ENCODE measurements at places on chromosomes 6 and 20.

DNA sequence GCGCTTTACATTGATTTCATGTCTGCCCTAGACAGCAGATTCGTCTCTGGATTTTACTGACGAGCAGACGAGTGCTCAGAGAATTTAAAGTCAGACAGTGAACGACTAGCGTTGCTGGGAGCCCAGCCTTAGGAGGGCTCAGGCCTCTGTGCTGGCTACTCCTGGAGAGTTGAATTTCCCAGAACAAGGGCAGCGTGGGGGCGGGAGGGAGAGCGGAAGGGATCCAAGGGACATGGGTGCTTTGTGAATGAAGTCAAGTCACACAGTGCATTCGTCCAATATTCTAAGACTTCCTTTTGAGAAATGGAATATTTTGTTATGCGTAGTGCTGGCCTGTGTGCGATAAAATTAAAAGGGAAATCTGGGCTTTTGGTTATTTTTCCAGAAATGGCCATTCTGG lies 126.5 kb downstream of the MYLK4 start:
- no peak for DNase-seq

DNA sequence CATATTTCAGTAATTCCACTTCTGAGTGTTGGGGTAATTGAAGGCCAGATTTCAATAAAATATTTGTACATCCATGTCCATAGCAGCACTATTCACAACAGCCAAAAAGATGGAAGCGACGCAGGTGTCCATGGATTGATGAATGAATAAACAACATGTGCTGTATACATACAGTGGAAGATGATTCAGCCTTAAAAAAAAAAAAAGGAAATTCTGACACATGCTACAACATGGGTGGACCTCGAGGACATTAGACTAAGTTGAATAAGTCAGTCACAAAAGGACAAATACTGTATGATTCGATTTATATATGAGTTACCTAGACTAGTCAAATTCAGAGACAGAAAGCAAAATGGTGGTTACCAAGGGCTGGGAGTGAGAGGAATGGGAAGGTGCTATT lies 57.2 kb downstream of the TRAM2 start:
- no peak for DNase-seq

DNA sequence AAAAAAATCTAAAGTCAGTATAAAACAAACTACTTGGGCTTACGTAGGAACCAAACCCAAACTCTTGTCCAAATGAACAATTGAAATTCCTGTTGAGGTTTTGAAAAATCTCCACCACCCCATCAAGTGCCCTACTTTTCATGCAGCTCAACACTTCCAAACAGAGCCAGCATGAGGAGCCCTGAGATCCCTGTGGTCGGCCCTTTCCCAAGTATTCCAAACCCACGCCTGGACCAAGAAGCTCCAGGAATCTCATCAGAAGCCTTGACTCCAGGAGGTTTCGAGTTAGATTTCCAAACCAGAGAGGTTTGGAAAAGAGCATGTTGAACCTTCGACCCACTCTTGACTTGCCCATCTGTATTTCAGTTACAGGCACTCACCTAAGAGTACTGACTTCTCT lies 179.3 kb downstream of the MTFR2 start:
- no peak for DNase-seq

DNA sequence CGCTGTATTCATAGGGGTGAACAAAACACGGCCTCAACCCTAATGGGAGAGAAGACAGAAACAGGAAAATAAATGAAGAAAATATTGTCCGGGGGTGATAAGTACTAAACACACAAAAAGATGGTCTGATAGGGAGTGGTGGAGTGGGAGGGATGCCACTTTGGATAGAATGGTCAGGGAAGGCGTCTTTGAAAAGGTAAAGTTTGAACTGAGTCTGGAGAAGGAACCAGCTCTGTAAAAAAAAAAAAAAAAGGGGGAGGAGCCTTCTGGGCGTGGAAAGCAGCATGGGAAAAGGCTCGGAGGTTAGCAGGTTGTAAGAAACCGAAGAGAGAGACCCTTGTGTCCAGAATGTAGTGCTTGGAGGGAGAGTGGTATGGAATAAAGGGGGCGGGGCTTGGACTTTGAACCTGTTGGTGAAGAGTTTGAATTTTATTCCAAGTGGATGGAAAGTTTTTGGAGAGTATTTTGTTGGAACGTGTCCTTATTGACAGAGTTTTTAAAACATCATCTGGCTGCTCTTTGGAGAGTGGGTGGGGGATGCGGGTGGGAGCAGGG lies 1.8 kb downstream of the CHMP4B start:
- no peak for DNase-seq

DNA sequence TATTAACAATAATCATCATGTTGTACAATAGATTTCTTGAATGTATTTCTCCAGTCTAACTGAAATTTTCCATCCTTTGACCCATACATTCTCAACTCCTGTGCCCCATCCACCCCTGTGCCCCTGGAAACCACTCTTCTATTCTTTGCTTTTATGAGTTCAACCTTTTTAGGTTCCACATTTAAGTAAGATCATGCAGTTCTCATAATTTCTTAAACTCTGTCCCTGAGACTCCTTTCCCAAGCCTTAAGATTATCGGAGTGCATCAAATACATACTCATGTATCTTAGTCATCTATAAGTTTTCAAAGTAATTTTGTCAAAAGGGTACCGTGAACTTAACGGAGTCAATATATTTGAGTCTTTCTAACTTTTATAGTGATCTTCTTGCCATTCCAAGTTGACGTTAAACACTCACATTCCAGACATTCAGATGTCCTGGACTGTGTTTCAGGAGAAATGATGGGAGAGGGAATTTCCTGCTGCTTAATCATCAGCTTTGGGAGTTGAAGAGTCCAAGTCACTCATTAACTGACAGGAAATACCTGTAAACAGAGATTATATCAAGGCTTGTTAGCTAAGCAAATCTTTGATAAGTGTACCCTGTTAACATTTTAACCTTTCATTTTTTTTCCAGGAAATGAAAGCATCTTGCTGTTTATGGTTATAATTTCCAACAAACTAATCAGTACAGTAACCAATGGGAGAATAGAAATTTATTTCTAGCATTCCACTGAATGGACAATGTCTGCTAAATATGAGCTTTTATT lies 73.3 kb downstream of the ADGRG6 start:
- DNase-seq: peak; percentile 26

DNA sequence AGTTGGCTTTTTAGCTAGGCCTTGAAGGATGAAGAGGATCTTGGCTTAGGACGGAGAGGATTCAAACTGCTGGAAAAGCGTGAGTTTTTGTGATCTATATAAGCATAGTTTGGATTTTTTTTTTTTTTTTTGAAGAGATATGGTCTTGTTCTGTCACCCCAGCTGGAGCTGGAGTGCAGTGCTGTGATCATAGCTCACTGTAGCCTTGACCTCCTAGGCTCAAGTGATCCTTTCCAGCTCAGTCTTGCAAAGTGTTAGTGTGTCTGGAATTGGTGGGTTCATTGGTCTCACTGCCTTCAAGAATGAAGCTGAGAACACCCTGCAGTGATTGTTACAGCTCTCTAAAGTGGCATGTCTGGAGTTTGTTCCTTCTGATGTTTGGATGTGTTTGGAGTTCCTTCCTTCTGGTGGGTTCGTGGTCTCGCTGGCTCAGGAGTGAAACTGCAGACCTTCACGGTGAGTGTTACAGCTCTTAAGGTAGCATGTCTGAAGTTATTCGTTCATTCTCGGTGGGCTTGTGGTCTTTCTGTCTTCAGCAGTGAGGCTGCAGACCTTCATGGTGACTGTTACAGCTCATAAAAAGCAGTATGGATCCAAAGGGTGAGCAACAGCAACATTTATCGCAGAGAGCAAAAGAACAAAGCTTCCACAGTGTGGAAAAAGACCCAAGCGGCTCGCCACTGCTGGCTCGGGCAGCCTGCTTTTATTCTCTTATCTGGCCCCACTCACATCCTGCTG lies 37.5 kb upstream of the NUP153 start:
- no peak for DNase-seq

- no peak for DNase-seq
Measured at GRCh38 chr6:42938987-42939809, 9.9 kb downstream of the CNPY3 start.

DNA sequence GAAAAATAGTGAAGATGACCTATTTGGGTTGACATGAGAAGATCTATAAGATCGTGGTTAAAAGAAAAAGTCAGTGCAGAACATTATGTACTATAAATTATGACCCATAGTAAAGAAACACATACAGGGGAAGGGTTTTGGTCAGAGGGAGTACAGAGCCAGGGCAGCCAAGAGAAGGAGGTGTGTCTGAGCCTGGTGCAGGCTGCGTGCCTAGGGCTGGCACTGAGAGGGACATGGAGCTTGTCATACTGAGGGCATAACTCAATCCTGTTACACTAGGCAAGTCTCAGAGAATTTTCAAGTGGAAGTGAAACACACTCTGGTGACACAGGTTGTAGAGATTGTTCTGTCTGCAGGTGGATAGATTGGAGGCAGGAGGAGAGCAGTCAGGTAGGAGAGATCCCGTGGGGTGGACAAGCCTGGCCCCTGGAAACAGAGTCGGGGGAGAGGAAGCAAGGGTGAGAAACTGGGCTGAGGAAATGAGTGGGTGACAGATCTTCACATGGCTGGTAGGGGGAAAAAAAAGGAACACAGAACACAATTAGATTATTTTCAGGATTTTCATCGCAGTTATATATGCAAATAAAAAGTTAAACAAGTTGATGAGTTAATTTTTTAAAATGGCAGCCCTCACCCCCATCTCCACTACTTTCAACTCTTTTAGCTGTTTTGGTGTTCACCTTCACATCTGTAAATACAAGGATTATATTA lies 18.5 kb upstream of the RNF39 start:
- DNase-seq: no peak

GRCh38 chr20:52622081-52622480 lies 350.1 kb upstream of the TSHZ2 start:
- DNase-seq: no peak

- DNase-seq: no peak
Measured at GRCh38 chr6:84547341-84547801, 217.0 kb downstream of the TBX18 start.

All from neuronal stem cell (in vitro differentiated cells).